ENCODE measurements at places on chromosomes 13 and 19.

DNA sequence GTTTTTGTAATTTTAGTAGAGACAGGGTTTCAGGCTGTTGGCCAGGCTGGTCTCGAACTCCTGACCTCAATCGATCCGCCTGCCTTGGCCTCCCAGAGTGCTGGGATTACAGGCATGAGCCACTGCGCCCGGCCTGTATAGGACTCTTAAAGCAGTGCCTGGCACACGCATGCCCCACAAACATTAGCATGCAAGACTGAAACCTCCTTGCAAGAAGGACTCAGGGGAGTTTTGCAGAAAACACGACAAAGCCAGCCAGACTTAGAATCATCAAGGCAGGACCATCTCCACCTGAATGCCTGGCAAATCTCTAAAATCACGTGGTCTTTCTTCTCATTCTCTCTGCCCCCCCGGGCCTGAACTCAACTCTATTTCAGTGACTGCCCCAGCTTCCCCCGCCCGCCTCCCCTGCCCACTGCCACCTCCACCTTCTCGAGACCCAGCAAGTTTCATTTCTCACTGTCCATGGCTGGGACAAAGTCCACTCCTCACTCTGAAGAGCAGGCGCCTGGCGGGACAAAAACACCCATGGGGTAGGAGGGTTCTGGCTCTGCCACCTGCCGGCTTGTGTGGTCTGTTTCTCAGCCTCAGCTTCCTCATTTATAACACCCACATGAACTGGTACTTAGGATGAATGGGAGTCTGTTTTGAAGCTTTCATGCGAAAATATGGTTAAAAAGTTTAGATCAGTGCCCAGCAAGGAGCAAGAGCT, 2.4 kb downstream of the TICAM1 start:
- no peak for DNase-seq

GRCh38 chr19:20167651-20168122, 673 bp downstream of the ZNF486 start:
- peak; percentile 20 for DNase-seq

DNA sequence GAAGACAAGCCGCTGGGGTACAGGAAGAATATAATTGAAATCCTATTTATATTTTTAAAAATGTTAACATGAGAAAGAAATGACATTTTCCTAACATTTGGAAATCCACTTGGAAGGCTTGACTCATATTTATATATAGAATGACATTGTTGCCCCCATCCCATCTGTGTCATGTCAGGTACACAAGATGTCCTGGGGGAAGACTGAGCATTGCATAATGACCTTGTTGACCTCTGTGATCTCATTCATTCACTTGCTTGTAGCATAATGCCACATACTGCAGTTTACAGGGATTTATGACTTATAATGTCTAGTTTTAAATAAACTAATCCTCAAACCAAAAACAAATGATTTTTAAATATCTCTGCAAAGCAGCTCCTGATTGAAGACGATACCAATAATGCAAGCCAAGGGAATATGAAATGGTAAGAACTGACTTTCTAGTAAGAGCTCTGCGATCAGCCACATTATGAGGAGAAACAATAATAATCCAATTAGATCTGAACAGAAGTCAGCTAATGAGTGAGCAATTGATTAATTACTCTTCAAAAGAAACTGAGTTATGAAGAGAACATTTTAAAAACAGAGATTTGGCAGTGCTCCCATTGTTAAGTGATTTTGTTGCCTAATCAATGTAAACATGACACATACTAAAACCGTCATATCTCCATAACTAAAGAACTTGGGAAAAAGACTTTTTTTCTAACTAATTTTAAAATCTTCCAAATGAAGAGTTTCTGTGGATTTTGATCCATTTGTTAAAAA, 21.2 kb upstream of the VWA8 start:
- DNase-seq = no peak

DNA sequence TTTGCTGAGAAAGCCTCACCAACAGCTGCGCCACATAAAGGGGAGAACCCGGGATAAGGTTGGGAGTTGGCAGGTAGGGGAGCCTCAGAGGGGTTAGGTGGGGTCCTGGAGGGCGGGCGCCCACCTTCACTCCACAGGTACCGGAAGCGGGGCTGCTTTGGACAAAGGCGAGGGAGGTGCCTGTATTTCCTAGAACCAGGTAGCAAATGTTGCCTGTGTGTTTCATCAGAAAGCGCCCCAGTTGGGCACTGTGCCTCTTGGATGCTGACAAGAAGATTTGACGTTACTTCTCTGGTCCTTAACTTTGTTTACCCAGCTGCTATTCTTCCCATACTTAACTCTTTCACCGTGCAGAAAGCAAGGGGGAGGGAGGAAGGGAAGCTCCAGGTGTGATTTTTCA, 278.9 kb downstream of the ZNF536 start:
- DNase-seq = no peak

DNA sequence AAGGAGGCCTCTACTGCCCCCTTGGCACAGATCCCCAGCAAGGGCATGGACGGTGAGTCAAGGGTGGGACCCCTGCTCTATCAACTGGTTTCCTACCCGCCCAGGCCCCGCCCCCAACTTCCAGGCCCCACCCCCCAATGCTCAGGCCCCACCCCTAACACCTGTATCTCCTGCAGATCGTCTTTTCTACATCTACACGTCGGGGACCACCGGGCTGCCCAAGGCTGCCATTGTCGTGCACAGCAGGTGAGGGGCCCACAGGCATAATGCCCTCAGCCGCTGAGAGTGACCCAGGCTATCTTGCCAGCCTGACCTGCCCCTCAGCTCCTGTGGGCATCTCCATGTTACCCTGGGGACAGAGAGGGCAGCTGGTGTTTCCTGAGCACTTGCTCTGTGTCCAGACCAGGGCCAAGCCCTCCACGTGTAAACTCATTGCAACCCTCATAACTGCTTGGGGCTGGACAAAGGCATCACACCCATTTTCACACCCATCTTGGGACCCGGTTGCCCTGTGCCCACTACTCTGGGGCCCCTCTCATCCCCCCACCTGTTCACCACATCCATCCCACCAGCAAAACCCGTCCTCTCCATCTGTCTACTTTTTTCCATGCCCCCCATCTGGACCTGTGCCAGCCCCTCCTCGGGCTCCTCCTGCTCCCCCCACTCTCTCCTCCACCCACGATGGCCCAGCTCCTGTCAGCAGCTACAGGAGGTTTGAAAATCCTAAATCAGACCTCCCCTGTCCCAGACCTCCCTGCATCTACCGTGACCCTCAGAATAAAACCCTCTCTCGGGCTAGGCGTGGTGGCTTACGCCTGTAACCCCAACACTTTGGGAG, 17.2 kb downstream of the SLC27A1 start:
- DNase-seq = peak; percentile 55

DNA sequence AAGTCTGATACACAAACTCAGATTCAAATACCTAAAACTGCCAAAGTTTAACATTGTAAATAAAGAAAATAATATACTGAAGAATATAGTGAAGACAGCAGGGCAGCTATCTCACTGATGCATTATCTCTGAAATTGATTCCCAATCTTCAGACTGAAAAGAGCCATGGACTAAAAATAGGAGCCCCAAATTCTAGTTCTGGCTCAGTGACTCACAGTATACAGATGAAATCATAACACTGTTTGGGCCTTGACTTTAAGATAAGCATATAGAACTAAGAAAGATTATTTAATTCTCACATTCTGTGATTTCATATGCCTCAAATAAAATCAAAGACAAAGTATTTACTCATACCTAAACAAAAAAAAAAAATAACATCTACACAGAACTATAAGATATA, 53.9 kb downstream of the RBM26 start:
- DNase-seq = no peak

GRCh38 chr13:20331419-20331818, 99.3 kb upstream of the GJB6 start:
- DNase-seq = no peak

DNA sequence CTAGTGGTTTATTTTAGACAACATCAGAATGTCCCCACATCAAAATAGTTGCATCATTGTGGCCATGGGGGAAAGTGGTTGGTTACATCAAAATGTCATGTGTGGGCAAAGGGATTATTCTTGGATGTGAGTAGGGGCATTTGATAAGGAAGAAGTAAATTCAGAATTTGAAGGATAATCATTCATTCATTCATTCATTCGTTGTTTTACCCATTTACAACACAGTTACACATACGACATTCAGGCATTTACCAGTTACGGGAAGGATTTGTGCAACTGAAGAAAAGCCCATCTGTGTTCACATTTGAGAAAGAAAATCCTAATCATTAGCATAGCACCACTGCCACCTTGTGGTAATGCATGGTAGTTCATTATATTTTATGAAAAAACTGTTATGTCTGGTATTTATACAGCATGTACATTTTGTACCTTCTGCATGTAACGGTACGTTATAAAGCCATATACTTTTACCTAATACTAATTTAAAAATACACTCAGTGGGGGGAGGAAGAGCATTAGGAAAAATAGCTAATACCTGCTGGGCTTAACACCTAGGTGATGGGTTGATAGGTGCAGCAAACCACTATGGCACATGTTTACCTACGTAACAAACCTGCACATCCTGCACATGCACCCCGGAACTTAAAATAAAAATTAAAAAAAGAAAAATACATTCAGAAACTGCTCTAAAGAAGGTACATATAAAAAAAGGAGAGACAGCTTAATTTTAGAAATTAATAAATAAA, 62.1 kb downstream of the DGKH start:
- DNase-seq = peak; percentile 55

- DNase-seq = no peak
Observed at GRCh38 chr19:7864690-7865074, 9.5 kb downstream of the PRR36 start.

- DNase-seq = peak; percentile 79
Observed at GRCh38 chr19:49809160-49809940, 3.7 kb downstream of the FUZ start.

DNA sequence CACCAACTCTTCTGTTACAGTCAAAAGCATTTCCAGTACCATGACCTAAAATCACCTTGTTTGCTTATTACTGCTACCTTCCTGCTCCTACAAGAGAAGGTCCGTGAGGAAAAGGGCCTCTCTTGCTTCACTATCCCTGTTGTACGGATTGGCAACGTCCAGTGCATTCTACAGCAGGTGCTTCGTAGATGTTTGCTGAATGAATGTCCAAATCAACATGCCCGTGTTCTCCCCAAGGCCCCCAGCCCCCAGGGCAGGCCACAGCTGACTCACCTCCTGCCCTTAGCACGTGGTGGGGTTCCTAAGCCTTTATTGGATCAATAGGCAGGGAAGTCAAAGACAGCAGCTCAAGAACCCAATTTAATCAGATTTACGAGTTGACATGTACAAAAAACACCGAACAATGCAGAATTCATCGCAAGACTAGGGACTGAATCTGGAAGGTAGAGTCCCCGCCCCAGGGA, 5.5 kb upstream of the NAPA start:
- DNase-seq = no peak

DNA sequence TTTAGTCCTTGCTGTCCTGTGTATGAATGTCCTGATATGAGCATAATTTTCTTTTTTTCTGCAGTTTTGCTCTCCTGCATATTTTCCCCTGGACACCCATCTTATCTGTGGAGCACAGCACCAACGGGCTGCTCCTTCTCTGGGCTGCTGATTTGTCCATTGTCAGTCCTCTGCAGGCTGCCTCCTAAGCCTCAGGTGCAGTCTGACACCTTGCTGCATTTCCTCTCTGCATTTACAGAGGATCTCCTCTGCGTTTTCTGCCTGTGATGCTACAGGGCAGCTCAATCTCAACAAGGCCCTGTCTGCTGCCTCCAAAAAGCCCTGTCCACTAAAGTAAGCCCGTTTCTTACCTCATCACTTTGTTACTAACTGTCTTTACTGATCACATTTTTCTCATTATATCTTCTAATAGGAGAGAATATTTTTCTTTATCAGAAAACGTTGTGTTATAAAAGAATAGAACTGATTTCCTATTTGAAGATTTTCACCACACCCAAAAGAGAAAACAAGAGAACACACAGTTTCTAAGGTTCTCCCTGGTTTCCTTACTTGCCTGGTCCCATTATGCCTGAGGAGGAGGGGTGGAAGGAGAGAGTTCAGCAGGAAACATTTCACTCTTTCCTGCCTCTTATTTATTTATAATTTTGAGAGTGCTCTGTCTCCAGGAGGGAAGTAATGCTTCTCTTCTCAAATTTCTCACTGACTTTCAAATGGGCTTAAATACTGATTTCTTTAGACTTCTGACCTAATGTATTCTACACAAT, 65.6 kb upstream of the TDRD3 start:
- no peak for DNase-seq

DNA sequence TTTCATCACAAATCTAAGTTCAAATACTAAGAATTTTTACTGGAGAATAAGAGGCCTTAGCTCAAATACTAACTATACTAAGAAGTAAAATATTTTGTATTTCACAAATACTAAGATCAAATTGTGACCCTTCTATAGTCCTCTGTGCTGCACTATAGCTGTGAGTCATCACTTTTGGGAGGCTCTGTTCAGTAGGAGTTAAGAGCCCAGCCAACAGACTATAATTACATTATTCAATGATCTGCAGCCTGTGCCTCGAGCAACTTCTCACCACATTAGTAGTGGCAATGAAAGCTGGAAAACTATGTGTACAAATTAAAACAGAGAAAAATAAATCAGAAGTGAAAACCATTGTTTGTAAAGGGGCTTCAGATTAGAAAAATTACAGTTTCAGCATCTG, 147.3 kb upstream of the GPC6 start:
- peak; percentile 14 for DNase-seq

Data from SK-N-SH (cell line).